ENCODE measurements at places on chromosomes 11 and 22.

DNA sequence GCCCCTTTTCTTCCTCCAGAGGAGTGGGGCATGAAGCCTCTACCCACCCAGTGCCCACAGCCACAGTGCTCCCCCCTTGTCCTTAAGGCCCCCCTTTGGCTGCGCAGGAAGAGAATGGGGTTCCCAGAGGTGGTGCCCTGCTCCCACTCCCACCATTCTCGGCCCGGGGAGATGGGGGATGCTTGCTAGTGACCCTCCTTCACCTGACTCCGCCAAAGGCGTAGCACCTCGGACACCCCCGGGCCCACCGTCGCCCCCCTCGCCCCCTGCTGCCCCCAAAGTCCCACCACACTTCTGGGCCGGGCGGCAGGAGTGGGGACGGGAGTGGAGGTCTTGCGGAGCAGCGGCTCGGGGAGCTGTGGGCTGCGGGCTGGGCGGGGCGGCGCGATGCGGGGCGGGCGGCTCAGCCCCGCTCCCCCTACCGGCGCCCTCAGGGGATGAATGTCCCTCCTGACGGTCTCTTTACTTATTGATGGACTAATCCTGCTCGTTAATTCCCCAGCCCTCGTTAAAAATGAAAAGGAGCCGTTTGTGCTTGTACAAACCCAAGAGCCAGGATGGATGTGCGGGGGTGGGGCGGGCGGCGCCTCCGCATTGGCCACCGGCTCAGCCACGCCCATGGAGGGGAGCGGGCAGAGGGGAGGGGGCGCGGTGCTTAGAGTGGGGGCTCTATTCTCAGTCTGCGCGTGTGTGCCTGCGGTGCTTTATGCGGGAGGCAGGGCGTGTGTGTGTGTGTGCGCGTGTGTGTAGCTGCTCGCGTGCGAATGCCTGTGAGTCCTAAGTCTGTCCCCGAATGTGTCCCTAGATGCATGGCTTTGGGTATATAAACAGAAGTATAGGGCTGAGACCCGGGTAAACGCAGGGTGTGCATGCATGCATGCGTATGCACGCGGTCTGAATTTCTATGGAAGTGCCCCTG, 25.6 kb downstream of the SYT7 start:
- DNase-seq = peak; percentile 40

DNA sequence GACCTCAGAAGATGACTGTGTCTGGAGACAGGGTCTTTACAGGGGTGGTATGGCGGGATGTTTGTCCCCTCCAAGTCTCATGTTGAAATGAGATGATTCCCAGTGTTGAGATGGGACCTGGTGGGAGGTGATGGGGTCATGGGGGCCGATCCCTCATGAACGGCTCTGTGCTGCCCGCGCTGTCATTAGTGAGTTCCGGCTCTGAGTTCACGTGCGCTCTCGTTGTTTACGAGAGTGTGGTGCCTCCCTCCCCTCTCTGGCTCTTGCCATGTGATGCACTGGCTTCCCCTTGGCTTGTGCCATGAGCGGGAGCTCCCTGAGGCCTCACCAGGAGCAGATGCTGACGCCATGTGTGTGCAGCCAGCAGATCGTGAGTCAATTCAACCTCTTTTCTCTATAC, 830.8 kb downstream of the TBC1D22A start:
- DNase-seq = no peak

- DNase-seq = peak; percentile 63
Observed at GRCh38 chr11:1382831-1383607, 6.7 kb upstream of the BRSK2 start.

GRCh38 chr22:24070553-24070952, 59.4 kb downstream of the CABIN1 start:
- no peak for DNase-seq

GRCh38 chr11:43012606-43013005, 299.2 kb upstream of the API5 start:
- no peak for DNase-seq

- DNase-seq = no peak
Observed at GRCh38 chr11:70549796-70550195, 151.5 kb downstream of the CTTN start.

DNA sequence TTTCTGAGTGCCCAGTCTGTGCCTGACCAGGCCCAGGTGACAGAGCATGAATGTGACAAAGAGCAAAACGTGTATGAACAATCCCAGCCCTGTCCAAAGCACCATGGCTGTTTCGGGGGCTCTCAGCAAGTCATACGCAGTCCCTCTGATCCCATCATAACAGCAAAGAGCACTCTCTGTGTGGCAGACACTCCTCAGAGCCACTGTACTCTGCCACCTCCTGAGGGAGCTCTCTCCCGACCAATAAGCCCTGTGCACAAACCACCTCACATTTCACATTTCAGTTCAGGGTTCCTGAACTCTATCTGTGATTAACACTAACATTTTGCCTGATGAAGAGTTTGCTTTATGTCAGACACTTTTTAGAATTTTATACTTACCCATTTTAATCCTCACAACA, 6.6 kb downstream of the DGCR2 start:
- DNase-seq = no peak

DNA sequence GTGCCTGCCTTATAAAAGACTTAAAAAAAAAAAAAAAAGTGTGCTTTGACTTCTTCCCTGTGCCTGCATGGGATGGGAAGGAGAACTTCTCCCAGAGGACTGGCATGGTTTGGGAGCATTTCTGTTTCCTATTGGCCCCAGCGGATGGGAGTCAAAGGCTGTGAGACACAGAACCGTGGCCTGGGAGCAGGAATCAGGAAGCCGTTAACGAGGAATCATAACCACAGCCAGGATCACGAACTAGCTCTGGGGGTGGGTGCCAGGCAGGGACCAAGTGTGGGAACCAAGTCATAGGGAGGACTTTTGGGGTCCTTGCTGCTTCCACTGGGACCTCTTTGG, 526 bp downstream of the C1QTNF6 start:
- no peak for DNase-seq

DNA sequence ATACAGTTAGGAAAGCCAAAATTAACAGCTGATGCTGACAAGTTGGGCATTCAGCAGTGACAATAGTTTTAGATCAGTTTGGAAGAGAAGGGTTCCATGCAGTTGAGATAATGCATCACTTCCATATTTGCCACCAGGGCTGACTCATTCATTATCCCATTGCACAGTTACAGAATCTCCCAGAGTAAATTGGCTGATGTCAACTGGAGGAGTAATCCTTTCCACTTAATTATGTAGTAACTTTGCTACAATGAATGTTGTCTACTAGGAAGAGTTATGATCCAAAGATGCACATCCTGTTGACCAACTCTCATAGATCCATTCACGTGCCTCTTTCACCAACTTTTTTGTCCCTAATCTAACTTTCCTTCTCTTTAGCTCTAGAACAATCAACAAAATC, 123.3 kb upstream of the LUZP2 start:
- DNase-seq = no peak

GRCh38 chr11:36186340-36187175, 102.7 kb downstream of the COMMD9 start:
- DNase-seq = peak; percentile 52

DNA sequence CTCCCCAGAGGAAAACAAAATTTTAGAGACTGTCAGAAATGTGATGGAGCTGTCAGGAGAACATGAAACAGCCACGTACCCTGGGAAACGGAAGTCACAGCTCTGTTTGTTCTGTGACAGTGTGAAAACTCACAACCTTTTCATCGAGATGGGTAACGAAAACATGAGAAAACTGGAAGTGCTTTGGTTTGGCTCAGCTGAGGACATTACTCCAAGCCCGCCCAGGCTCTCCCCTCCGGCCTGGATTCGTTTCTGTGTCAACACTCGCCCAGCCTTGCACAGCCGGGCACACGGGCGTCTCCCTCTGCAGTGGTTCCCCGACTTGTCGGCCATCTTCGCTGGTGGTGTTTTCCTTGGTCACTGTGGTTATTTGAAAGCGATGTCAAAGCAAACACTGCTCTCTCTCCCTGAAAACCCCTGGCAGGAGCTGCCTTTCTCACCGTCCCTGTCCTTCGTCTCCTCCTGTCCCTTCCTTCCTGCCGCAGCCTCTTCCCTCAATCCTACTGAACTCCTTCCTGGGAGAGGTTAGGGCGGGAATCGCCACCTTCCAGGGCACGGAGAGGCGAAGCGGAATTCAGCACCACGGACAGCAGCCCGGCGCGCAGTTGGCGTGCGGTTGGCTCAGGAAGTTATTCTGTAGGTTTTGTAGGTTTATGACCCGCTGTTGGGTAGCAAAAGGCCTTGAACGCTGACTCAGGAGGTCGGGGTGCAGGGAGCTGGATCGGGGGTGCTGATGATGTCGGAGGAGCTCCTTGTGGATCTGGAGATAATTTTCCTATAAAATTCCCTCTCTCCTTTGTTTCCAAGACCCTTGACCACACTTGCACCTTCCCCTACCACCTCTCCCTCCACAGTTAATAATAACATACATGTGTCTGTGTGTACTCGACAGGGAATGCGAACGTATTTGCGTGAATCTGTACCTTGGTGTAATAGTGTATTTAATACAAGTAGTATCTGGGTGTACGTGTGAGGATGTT, 13.1 kb upstream of the RPS19BP1 start:
- DNase-seq = no peak

- DNase-seq = no peak
Observed at GRCh38 chr22:41524809-41525449, 19.3 kb downstream of the POLR3H start.

- no peak for DNase-seq
Observed at GRCh38 chr11:117315285-117316196, 515 bp downstream of the BACE1 start.

DNA sequence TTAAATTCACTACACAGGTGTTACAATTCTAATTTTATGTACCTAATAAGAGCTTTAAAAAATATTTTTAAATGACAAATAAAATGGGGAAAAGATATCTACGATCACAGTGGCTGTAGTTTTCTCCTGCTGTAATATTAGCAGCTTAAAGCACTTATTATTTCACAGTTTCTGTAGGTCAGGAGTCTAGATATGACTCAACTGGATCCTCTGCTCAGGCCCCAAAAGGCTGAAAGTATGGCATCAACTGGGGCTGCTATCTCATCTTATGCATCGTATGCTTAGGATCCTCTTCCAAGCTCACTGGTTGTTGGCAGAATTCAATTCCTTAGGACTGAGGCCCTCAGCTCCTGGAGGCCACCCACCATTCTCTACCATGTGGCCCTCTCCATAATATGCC, 12.8 kb downstream of the FBXO3 start:
- no peak for DNase-seq

- no peak for DNase-seq
Observed at GRCh38 chr11:111996129-111996528, 29.1 kb upstream of the DLAT start.

DNA sequence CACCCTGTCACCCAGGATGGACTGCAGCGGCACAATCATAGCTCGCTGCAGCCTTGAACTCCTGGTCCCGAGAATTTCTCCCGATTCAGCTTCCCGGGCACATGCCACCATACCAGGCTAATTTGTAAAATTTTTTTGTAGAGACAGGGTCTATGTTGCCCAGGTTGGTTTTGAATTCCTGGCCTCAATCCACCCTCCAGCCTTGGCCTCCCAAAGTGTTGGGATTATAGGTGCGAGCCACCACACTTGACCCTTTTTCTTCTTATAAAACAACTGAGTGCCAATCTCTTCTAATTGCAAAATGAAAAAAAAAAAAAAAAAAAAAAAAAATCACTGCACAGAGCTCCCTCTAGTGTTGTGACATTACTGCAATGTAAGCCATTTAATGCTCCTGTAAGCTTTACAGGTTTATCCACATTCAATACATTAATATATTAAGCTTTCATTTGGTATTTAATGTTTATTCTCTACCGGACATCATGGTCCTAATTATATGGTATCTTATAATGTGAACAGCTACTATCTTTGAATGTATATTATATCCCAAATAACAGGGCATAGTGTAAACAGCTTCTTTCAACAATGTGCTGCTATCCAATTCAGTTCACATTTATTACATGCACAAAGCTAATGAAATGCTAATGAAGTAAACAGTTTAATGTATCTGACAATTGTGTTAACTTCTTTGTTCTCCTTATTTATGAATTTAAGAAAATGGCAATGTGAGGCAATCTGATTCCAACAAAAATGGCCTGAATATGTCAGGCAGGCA, 44.6 kb downstream of the COPB1 start:
- no peak for DNase-seq

DNA sequence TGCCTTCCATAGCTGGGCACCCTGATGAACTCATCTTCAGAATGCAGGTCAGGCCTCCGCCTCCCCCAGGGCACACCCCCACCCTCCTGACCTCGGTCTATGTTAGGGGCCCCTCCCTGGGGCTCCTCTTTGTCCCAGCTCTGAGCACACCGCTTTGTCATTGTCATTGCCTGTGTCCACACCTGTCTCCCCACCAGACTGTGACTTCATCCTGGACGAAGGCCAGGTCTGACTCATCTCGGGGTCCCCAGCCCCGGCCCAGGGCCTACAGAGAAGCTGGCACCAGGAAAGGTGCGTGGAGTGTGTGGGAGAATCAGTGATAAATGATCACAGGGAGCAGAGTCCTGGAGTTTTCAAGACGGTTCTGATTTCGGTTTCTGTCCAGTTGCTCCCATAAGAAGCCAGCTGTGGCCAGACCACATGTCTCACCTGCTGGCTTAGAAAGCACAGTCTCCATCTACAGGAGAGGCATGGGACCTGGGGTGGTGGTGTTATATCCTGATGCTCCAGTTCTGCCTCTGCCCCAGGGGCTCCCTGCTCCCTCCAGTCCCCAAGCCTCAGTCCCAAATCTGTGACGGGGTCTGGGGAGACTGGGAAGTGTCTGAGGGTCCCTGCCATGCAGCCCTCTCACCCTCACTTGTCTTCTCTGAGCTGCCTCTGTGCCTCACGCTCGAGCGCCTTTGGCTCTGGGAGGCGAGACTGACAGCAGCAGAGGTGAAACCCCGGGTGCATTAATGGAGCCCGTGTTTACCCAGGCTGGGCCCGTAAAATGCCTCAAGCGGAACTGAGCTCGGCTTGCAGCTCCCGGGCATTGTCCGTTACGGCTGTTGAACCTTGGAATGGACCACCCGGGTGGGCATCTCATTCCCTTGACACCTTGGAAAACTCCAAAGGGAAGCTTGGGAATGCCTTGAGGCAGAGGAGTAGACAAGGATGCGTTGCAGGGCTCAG, 85.5 kb upstream of the WNT11 start:
- DNase-seq = no peak

DNA sequence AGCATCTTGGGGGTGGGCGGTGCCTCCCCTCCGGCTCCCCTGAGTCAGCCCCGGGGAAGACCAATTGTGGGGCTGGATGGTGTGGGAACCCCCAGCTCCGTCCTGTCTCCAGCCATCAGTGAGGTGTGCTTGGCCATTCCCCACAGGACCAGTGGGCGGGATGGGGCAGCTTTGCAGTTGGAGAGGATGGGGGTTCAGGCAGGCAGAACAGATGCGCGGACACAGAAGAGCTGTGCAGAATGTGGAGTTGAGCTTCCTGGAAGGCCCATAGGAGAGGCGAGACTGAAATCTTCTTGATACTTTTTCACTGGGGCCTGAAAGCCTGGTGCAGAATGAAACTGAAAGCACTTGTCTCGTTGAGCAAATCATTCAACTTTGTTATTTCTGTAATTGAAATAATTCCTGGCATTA, 23.8 kb downstream of the PARVB start:
- DNase-seq = no peak

DNA sequence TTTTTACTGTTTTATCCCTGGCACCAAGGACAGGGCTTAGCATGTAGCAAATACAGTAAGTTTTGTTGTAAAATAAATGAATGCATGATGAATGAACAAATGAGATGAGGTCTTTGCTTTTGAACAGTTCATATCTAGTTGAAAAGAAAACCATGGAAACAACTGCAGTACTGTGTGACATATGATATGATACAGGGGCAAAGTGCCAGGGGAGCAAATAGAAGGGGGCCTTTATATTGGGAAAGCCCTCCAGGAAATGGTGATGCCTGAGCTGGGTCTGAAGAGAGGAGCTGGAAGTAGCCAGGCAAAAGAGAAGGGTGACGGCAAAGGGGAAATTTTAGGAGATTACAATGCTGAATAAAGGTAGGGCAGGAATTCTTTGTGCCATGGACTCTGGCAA, 63.8 kb upstream of the UCP3 start:
- DNase-seq = no peak

GRCh38 chr22:20324139-20324516, 4.3 kb upstream of the DGCR6L start:
- no peak for DNase-seq
